T-helper 22 cell (primary cell): ENCODE measurements at places on chromosomes 2 and 18.

DNA sequence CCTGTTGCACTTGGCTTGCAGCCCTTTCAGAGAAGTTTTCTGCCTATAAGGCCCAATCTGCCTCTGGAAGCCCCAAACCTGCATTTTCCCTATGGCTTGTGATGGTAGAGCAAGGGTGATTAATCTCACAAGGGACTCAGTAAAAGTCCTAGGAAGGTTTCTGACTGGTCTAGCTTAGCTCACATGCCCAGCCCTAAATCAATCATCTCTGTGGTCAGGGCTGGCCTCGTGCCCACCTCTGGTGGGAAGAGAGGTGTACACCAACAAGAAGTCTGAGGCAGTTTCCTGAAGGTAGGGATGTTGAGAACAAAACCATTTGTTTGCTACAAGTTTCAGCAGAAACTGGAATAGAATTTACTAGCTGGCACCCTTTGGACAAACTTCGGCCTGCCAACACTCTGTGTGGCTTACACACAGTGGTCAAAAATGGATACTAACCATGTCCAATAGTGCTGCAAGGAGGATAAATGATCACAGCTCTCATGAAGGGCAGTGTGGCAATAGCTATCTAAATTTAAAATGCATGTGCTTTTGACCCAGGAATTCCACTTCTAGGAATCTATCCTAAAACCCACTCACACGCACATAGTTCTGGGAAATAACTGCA is 96.4 kb downstream of the EN1 start:
- DNase-seq: no peak

DNA sequence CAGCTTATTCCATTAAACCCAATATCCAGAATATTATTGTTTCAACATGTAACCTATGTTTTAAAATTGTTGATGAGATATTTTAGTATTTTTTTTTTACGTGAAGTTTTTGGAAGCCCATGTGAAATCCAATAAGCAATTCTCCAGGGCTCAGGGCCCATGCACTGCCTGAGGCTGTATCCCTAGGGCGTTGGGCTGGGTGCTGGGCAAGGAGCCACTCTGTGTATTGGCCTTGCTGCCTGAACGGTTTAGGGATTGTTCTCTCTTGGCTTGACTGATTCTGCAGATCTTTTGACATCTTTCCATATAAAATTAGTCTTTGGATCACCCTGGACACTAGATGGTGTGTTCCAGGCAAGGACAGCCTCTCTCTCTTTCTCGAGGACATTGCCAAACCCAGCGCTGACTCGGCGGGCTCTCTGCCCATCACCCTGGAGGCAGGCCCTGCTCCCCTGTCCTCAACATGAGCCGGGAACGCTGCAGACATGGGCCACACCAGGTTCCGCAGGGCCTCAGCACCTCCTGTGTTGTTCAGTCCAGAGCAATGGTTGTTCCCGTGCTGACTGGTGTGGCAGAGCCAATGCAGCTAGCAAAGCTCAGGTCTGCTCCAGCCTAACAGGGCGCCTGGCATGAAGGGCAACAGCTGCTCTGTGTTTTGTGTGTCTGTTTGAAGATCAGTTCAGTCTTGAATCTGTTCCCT is 163.0 kb downstream of the SEPTIN10 start:
- DNase-seq: no peak

GRCh38 chr2:201881741-201882140 is 75.4 kb downstream of the CDK15 start:
- no peak for DNase-seq

- no peak for DNase-seq
These were observed 24.5 kb downstream of the SIGLEC15 start for GRCh38 chr18:45850021-45850420.

- no peak for DNase-seq
These were observed 44.2 kb upstream of the SLC39A10 start for GRCh38 chr2:195612611-195613495.

DNA sequence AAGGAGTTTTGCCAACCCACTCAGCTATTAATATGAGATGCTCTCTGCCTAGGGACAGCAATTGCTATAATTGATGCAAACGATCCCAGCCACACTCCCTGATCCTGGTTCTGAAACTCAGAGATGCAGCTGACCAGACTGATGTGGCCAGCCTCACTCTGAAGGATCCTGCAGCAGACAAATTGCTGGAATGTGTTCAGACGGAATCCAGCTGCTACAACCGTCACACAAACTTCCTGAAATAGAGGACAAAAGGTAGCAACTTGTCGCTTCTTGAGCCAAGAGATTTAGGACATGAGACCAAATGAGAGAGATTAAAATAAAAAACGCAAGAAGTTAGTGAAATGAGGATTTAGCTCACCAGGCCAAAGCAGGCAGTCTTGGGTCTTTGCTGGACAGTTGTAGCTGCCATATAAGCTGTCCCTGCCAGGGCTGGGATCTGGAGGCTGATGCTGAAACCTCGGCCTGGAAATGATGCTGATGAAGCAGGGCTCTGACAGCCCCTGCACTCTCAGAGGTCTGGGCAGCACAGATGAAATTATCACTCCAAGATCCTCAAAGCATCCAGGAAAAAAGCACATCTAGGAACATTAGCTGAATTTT is 8.3 kb upstream of the YWHAQ start:
- no peak for DNase-seq

GRCh38 chr2:162057426-162057825 is 16.6 kb downstream of the DPP4 start:
- DNase-seq: no peak

GRCh38 chr2:70679259-70679658 is 88.7 kb downstream of the ADD2 start:
- DNase-seq: no peak

GRCh38 chr2:28689771-28690170 is 61.9 kb upstream of the PPP1CB start:
- DNase-seq: no peak

GRCh38 chr18:38239606-38240005 is 674.0 kb upstream of the CELF4 start:
- no peak for DNase-seq

GRCh38 chr18:77470569-77471413 is 221.1 kb downstream of the GALR1 start:
- DNase-seq: no peak

GRCh38 chr2:66236816-66237802 is 197.8 kb upstream of the MEIS1 start:
- no peak for DNase-seq

DNA sequence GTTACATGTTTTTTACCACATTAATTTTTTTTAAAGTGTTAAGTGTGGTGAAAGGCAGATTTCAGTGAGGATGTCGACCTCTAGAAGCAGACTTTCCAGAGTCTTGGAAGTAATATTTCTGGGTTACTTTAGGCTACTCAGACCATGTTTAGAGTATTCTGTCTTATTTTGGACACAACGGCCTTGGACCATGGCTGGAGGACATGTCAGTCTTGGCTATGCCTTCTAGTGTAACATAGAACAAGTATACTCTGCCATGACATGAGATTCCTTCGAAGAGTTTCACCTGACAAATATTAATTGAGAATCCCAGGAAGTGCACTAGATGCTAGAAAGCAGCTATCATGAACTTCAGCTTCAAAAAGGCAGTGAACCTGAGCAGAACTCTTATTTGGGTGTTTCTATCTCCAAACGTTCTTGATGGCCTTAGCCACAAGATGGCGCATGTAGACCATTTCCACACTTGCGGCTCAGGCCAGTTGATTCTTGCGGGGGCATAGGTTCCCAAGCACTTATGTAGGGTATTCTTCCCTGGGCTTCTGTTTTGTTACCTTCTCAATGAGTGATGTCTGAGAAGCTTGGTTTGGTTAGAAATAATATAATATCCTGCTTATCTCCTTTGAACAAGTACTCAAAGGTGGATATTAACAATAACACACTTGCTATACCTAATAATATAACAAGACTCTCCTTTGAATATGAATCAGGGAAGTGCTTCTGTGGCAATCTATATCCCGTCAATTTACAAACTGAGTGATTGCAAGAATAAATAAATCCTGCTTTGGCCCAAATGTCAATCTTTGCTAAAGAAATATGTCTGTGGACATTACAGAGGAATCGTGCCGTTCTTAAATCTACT is 62.0 kb downstream of the CACNB4 start:
- no peak for DNase-seq

- DNase-seq: no peak
These were observed 430 bp upstream of the CELF4 start for GRCh38 chr18:37565977-37566478.

DNA sequence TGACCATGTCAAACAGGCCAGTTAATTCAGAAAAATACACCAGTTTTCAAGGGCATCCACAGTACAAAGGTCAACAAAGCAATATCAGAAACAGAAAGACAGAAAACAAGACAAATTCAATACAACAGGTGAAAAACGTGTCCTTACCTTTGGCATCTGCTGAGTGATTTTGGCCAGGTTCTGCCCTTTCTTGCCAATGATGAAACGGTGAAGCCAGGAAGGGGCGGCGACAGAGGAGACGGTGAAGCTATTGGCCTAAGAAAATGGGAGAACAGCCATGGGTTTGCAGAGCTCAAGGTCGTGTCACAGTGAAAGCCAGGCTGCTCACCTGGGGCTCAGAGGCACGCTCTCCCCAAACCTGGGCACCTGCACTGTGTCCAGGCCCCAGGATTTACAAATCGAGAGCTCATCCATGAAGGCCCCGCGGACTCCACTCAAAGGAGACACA is 60.5 kb downstream of the HDLBP start:
- DNase-seq: no peak

GRCh38 chr2:9795071-9795470 is 48.2 kb upstream of the TAF1B start:
- no peak for DNase-seq

DNA sequence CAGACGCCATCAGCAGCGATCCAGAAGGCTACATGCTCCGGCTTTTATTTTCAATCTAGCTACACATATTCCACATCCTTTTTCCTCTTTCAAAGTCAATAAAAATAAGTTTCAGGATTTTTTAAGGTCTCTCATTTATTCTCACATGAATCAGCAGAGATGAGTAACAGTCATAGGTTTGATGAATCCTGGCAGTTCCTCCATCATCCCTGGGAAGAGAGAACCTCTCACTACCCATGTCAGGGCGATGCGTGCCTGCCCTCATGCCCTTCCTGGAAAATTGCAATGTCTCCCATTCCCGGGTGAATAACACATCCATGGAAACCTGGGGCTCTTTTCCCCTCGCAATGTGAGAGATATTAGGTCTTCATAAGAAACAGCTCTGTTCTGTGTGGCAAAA is 301.1 kb upstream of the SMIM21 start:
- DNase-seq: no peak

DNA sequence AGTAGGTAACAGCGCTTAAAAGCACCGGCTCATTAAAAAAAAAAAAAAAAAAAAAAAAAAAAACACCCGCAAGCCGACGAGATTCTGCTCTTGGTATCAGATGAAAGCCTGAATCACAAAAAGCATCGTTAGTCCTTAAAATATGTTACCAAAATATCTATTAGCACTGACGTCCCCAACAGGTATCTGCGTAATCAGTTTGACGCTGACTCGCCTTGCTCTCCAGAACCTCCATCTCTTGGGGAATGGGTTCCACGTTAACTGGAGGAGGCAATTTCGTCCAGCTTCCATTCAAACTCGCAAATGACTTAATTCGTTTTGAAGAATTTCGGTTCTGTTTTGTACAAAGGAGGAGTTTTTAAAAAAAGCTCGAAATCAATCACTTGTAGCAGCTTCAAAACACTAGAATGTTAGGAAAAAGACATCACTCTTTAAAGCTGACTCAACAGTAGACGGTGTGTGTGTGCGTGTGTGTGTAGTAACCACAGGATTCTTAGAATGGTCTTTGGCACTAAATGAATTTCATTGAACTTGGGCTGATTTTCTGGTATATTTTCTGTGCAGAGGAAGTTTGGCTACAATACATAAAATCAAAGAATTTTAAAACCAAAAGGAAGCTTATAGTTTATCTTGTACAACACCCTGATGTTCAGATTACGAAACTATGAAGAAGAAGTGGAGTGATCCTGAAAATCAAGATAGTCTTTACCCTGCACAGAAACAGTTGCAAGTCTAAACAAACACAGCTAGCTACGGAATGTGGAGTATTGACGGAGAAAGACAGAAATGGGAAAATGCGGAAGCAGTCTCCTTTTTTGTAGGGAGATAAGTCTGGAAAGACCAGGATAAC is 1.1 kb upstream of the PGAP1 start:
- DNase-seq: peak; percentile 39

DNA sequence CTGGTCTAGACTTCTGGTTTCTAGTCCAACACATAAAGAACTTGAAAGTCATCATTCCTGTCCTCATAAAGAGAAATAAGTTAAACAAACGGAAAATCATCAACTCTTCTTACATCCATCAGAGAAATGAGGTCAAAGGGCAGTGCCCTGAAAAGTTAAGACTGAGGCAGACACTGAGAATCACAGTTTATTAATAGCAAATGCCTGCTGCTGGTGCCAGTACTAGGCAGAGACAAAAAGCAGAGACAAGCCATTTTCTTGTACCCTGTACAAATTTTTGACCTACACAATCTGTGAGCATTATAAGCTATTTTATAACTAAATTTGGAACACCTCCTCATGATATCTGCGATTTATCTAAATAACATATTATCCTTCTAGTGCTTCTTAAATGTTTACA is 36.8 kb downstream of the ATF2 start:
- no peak for DNase-seq

DNA sequence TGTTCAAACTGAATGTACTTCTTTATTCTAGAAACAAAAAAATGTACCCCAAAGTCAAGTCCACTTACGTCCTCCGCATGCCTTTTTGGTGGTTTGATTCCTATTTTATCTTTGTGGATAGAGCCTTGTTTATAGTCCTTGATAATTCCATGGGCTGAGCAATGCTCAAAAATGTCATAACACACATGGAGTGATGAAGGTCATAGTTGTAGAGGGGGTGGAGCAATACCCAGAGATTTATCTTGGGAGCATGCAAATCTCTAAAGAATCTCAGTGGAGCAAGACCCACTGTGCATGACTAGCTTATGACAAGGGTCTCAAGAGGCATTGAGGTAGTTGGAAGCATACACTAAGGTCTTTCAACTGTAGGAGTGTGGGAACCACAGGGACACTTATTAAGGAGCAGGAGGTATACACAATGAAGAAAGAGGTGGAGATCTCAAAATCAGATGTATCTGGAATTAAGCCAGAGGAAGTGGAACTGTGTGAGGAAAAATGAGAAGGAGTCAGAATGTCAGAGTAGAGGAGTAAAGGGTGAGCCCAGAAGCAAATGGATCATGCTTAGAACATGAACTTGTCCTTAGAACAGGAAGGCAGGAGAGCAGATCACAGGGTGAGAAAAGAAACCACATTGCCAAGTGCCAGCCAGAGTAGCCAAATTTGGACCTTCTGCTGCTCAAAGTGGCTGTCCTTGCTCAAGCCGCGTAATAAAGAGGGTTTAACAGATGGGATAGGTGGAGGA is 68.1 kb upstream of the STK39 start:
- DNase-seq: no peak

GRCh38 chr2:223954401-223954800 is 2.9 kb upstream of the MRPL44 start:
- DNase-seq: no peak
